ENCODE measurements at places on chromosomes 1 and 21.

DNA sequence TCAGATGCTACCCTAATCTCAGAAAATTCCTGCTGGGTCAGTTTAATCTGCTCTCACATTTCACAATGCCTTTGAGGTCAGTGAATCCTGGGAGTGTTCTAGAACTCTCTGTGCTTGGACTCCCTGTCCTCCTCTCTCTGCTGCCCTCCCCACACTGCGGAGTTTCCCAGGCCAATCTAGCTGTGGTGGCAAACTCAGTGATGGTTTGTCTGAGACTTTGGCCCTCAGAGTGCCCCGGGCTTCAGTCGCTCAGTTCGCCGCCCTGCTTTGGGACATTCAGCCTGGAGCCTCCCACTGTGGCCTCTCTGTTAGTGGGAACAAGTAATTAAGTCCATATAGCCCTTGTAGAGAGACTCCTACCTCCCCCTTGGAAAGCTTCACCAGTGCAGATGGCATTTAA, 7.1 kb downstream of the C1orf226 start:
- no peak for DNase-seq

DNA sequence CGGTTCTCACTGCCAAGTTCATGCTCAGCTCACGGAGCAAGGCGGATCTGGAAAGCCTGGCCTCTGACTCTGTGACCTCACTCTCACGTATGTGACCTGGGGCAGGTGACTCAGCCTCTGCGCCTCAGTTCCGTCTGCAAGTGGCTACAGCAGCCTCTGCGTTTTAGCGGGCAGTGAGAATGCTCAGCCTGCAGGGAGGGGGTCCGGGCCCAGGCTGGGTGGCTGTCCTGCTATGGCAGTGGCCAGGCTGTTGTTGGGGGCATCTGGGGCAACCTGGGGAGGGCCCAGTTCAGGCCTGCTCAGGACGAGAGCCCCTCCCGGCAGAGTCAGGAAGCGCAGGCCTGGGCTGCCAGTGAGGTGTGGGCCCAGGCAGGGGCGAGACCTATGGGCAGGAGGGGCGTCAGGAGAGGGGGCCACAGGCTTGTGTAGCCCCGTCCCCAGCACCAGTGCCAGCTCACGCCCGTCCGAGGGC, 27.9 kb downstream of the ARHGEF16 start:
- DNase-seq = no peak

GRCh38 chr21:29639366-29640079, 300.3 kb downstream of the GRIK1 start:
- no peak for DNase-seq

DNA sequence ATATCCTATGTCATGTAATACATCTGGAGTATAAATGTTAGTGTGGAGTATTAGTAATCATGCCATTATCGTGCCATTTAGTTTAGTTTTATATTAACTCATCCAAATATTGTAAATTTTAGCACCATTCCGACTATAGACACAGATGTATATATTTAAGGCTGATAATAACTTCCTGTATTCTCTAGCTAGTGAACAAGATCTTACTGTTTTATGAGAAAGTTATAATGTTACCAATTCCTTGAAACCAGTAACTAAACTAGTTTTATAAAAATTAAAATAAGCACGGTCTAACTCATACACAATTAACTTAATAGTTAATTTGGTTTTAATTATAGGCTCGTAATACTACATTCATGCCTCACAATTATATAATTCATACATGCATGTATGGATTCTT, 808.6 kb downstream of the USP25 start:
- DNase-seq = no peak

- no peak for DNase-seq
Observed at GRCh38 chr1:242219298-242219901, 220.5 kb upstream of the MAP1LC3C start.

DNA sequence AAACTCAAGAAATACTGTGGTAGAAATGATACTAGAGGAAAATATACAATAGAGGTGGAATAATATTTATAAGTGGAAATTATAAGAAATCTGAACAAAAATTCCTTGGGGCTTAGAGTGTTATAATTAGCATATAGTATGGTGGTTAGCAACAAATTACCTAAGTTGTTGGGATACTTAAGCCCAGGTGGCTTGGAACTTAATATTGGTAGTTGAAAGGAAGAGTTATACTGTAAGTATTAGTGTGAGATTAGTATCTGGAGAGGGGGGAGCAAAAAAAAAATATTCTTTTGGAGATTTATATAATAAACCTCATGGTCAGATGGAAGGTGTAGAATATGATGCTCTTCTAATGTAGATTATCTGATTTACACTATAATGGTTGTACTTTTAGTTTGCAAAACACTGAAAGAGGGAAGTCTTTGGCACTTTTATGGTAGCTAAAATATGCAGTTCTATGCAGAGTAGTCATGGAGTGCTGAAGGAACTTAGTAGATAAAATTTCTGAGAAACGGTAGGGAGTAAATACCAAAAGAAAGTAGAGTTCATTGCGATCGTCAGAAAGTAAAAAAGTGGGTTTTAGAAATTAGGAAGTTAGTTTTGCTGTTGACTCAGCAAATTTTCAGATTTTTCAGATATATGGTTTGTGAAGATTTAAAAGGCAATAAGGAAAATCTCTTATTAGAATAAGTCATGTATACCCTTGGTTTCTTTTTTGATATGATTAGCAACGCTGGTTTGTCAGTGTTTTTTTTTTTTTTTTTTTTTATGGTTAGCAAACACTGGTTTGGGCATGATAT, 45.7 kb downstream of the MTF2 start:
- DNase-seq = no peak

GRCh38 chr21:46428987-46429710, 29.5 kb upstream of the DIP2A start:
- no peak for DNase-seq

GRCh38 chr1:5225707-5226704, 571.6 kb downstream of the AJAP1 start:
- no peak for DNase-seq

DNA sequence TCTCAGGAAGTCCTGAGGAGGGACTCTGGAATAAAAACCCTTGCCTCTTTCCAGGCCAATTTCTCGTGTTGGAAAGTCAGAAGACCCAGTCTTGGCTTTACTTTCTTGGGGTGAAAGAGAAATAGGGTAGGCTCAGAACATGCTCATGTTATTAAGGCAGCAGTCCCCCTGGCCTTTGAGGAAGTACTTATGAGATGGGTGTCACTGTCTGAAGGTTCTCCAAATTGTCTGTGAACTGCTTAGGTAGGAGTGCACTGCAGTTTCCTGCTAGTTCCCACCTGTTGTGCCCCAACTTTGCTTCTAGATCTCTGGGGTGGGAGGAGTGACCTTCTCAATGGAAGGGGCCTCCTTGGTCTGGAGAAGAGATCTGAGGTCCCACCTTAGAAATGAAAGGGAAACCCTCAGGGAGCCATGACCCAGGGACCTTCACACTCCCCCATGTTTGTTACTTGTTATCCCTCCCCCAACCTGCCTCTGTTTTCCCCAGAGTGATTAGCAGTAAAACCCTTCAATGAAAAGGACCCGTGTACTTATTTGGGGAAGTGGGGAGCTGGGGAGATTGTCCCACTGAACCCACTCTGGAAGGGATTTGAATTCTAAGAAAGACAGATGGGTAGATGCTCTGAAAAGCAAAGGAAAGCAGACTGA, 5.7 kb downstream of the ZNF691 start:
- no peak for DNase-seq

DNA sequence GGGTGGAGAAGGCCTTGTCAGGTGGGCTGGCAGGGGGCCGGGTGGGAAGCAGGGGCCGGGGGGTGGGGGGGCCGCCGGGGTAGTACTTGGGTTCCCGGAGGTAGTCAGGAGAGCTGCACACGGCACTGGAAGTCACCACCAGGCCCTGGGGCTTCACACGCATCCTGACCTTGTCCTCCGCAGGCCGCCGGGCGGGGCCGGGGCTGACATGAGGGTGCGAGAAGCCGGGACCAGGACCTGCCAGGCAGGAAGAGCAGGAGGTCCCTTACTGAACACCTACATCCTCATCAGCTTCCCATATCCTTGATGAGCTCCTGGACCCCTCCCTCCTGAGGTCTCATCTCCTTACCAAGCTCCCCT, 52.0 kb downstream of the AHDC1 start:
- no peak for DNase-seq

- DNase-seq = no peak
Observed at GRCh38 chr1:150126811-150127210, 22.9 kb upstream of the PLEKHO1 start.

Measured in CD4-positive, alpha-beta T cell treated with Interferon alpha-2 for 1 hour (primary cell).